ENCODE measurements at places on chromosomes 11 and 22.
A peak's percentile ranks its signal among the peaks of the same experiment; 100 is the strongest.

GRCh38 chr22:21909871-21910270 is 42.4 kb upstream of the MAPK1 start:
- no peak for DNase-seq

DNA sequence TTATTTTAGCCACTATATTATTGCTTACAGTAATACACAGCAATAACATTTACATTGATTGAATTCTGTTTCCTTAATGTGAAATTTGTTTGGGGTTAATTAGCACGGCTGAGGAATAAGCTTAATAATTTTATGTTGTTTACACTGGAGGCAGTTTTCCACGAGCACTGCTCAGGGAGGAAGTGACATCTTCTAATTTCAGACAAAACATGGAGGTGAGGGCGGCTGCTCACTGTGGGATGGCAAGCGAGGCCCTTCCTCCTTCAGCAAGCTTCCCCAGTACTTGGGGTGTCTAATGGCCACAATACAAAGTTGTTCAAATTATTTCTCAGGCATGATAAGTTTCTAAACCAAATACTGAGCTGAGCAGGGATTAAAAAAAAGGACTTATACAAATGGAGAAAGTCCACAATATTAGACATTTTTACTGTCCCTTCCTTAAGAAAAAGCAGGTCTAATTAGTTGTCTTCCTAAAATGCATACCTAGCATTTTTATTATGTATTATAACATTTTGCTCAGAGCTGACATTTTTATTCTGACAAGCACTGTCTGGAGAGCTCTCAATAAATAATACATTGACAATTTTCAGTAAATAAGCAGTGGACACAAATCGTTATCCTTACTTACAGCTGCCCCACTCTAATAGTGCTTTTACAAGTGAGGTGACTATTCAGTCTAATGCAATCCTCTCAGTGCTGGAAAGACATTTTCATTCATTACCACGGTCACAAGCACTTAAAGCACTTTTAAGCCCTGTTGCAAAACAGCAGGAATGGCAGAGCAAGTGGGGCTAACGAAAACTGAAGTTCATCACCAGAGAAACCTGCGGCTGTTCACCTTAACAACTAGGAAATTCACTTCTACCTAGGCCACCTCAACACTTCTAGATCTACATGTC is 56.2 kb downstream of the SOX6 start:
- no peak for DNase-seq

GRCh38 chr22:30566125-30566524 is 8.3 kb downstream of the GAL3ST1 start:
- DNase-seq = no peak

DNA sequence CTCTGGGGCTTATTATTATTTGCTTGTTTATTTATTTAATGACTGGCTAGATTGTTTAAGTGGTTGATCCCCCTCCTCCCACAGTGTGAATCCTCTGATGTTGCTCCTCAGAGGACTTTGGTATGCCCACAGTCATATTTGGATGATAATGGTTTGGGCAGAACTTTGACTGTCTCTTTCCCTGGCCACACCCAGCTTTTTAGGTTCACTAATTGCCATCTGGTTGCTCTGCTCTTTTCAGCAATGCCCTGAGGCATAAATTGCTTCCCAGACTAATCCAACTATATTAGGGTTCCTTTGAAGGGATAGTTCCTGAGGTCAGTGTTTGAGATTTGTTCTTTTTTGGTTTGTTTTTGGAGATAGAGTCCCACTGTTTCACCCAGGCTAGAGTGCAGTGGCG is 99.3 kb upstream of the RRM1 start:
- DNase-seq = no peak

GRCh38 chr11:79121351-79121750 is 319.5 kb downstream of the TENM4 start:
- peak; percentile 67 for DNase-seq

DNA sequence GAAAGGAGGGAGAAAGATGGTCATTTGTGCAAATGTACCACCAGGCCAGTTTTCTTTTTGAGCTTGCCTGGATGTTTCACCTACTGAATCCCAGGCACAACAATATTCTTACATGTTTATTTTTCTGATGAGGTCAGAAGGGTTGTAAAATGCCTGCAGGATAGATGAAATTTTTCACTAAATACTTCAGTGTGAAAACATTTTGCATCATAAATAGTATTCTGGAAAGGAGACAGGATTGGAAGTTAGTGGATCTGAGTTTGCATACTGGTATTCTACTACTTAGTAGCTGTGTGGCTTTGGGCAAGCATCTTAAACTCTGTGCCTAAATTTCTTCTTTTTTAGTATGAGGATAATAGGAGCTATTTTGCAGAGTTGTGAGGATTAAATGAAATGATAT is 24.8 kb downstream of the RNF169 start:
- no peak for DNase-seq

GRCh38 chr11:16902781-16903378 is 111.3 kb downstream of the PLEKHA7 start:
- DNase-seq = no peak

DNA sequence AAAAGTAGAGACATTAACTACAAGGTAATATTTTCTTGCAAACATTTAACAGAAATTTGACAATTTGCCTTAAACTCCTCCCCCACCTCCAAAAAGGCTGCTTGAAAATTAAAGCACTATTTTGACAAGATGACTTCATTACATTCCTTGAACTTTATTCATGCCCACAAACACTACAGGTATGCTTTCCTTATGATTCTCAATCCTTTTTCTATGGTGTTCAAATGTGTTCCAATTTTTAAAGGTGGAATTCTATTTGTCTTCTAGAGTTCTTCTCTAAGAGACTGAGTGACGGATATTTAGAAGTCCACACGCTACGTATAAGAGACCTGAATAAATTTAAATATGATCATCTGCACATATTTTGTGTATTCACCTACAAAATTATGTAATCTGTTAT is 69.4 kb downstream of the MRTFA start:
- DNase-seq = no peak

DNA sequence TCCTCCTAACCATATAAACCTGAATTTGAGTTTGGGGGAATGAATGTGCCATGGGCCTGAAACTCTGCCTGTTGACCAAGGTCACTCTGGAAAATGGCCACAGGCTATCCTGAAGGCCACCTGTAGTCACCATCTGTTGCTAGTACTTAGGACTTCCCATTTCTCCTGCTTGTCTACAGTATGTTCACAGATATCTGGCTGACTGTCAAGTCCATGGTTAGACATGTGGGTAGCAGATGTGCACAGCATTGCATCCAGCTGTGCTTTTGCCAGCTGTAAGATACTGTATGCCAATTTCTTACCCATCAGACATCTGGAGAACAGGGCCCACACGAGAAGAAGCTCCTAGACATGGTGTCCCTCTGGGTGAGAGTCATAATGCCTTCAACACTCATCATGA is 475.4 kb downstream of the INSC start:
- DNase-seq = peak; percentile 46

DNA sequence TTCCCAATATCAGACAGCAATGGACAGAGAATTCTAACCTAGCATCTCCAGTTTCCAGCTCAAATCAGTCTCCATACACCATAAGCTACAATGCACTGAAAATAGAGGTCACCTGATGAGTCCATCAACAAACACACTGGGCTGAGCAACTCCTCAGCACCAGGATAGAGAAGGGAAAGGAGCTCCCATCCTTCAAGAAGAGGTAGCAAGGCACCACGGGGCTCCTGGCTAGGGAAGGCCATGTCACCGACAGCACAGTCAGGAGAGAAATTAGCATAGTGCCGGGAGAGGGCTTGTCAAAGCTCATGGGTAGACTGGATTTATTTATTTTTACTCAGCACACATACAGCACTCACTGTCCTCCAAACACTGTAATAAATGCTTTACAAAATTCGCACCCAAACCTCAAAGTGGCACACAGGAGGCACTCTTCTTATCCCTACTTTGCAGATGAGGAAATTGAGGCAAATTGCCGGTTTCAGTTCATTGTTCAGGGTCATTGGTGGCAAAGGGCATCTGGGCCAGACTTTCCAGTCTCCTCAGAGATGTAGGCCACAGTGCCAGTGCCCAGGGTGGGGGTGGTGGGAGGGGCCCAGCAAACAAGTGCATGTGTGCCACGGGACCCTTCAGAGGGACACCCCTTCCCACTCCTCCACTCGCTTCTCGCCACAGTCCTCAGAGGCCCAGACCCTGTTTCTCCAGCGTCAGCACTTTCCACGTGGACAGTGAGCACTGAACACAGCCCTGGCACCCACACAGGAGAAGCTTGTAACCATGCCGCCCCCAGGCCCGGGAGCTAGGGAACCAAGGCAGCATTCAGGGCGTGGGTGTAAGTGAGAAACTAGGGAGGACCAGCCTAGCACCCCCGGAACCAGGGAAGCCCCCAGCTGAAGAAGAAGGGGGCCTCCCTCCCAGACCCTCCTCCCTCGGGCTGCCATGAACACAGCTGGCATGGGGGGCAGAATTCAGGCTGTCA is 1417.4 kb downstream of the TBC1D22A start:
- DNase-seq = no peak

- no peak for DNase-seq
These were observed 139.0 kb downstream of the TRPC6 start for GRCh38 chr11:101444851-101445250.

- no peak for DNase-seq
These were observed 961 bp downstream of the KCNA4 start for GRCh38 chr11:30015725-30016412.

GRCh38 chr11:102346748-102347461 is at the start of gene BIRC2:
Gene BIRC2, plus strand, starts transcription at chr11:102347214. Its CDS starts 2,641 bp downstream, at chr11:102349855.
- peak; percentile 96 for DNase-seq

- no peak for DNase-seq
These were observed 58.3 kb downstream of the TYR start for GRCh38 chr11:89235976-89236375.

- no peak for DNase-seq
These were observed 22.9 kb upstream of the SLC5A1 start for GRCh38 chr22:32020117-32020516.

DNA sequence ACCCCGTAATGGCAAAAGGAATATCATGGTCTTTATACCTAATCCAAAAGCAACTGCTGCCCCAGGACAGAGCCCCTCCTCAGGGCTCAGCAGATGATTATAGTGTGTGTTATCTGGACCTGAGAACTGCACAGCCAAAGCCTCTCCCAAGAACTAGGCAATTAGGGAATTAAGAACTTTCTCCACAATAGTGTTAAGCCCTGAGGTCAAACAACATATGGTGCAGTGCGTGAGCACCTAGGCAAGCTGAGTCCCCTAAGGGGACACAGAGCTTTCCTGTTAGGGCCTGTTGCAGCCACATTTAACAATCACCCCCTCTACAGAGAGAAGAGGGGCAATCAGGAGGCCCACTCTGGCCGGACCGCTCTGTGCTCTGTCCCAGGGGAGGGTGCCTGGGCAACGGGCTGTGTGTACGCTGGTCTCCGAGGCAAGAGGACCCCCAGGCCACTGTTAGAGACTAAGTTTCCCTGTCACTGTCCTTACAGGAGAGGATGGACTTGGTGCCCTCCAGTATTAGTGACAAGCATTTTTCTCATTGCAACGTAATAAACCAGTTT is 1.4 kb upstream of the KCNJ5 start:
- no peak for DNase-seq

DNA sequence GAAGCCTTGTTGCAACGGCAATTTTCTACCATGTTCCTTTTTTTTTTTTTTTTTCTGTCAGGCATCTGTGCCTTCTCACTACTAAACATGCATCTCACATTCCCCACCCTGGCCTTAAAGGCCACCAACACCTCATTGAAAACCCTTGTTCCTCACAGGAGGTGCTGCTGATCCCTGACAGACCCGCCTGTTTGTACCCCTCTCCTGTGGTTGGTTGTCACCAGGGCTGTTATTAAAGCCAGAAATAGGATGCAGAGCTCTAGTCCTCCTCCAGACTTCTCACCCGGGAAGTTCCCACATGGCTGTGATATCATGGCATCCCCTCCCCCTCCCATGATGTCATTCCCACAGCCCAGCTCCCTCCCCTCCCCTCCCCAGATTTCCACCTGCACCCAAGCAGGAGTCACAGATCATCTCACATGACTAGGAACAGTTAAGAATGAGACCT is 302.8 kb upstream of the NCAM1 start:
- no peak for DNase-seq

DNA sequence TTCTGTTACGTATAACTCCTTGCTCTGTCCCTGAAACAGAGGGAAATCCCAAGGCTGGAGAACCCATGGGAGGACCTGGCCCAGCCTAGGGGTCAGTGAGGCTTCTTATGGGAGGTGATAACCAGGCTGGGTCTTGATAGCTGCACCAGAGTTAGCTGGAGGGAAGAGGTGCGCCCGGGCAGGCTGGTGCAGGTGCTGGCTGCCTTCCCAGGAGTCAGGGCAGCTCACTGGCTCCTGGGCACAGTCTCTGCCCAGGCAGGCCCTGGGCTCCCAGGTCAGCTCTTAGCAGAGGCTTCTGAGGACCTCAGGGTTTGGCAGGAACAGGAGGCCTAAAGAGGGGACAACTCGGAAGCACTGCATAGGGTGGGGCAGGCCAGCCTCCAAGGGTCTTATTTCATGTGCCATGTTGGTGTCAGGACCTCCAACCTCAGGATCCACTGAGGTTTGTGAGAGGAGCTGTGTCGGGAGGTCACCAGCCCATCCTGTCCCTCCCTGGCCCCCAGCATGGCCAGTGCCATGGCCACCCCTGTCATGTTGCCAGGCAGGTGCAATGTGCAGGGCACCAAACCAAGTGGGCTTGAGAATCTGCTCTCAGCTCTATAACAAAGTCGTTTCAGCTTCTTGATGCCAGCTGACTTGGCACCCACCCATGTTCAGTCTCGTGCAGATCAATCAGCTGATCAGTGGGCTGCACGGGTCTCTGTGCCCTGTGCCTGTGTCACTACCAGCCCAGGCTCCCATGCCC is 20.5 kb upstream of the CELSR1 start:
- no peak for DNase-seq

GRCh38 chr22:43667656-43668055 is 144.4 kb downstream of the EFCAB6 start:
- no peak for DNase-seq

- DNase-seq = no peak
These were observed 275.6 kb downstream of the AASDHPPT start for GRCh38 chr11:106353031-106353430.

DNA sequence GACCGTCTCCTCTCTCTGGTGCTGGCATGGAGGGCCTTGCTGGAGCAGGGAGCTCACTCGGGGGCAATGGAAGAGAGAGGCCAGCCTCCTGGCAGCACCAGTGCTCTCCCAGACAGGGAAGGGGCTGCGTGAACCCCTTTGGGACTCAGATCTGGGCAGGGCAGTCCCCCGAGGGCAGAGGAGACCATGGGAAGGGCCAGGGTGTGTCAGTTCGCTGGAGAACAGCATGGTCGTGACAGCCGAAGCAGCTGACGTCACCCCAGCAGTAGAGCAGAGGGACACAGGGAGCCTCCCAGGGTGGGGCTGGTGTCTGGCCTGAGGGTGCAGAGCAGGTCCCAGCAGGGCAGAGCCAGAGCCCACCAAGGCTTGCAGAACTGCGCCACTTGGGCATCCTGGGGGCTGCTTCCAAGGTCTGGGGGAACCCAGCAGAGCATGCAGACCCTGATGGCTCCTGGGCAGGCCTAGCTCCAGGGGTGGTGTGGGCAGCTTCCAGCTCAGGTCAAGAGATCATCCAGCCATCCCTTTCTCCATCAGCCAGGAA is 71.0 kb upstream of the KCNQ1OT1 start:
- peak; percentile 18 for DNase-seq

DNA sequence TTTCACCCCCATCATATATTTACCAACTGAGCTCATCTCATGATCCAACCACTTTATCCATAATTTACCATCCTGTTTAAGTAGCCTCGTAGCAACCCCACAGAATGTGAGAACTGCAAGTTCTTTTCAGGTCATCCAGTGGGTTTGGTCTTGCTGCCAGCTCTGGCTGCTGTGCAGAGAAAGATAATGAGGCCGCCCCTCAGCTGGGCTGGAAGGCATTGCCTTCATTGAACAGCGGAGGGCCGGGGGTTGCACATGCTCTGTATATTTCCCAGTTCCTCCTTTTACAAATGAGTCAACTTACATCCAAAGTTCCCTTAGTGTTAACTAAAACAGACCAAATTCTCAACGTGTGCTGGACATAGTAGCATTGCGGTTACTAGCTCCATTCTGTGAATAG is 96.7 kb downstream of the SYN3 start:
- no peak for DNase-seq

All from femur (tissue), 1 donor.